Fibroblast of lung (primary cell): ENCODE measurements at places on chromosomes 5 and 9.

GRCh38 chr5:96629774-96630173 is 32.4 kb upstream of the CAST start:
- DNase-seq, result peak; percentile 99

- DNase-seq, result peak; percentile 99
Measured at GRCh38 chr5:172361566-172362238, 78.1 kb upstream of the UBTD2 start.

- peak; percentile 58 for DNase-seq
Measured at GRCh38 chr9:75064307-75065025, 23.5 kb downstream of the NMRK1 start.

GRCh38 chr5:75526070-75526469 is 14.4 kb downstream of the POLK start:
- no peak for DNase-seq

- DNase-seq, result no peak
Measured at GRCh38 chr5:163642904-163643303, 137.5 kb downstream of the MAT2B start.

DNA sequence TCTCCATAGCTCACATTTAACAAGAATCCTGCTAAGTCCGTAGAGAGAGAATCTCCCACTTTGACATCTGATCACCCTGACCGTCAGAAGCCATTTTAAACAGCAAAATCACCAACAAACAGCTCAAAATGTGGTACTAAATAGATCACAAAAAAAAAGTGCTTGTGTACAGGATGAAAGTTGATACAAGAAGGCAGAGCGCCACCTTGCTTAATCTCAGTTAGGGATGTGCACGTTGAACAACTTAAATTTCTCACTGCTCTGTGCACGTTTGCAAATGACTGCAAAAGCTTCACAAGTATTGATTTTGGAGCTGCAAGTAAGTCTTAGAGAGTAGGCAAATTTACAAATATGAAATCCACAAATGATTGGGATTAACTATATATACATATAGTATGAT is 63.1 kb upstream of the NREP start:
- no peak for DNase-seq

- peak; percentile 33 for DNase-seq
Measured at GRCh38 chr9:20989923-20990341, 41.5 kb downstream of the HACD4 start.

- DNase-seq, result peak; percentile 64
Measured at GRCh38 chr5:128252756-128253155, 169.2 kb downstream of the SLC12A2 start.

- peak; percentile 51 for DNase-seq
Measured at GRCh38 chr9:96500696-96501632, 51.0 kb downstream of the HABP4 start.

DNA sequence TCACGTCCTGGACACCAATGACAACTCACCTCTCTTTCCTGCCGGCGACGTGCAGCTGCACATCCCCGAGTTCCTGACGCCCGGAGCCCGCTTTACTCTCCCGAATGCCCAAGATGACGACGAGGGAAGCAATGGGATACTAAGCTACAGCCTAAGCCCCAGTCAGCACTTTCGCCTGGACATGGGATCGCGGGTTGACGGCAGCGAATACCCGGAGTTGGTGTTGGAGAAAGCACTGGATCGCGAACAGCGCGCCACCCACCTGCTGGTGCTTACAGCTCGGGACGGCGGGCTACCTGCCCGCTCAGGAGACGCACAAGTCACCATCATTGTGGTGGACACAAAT is 1.1 kb downstream of the PCDHAC1 start:
- no peak for DNase-seq

DNA sequence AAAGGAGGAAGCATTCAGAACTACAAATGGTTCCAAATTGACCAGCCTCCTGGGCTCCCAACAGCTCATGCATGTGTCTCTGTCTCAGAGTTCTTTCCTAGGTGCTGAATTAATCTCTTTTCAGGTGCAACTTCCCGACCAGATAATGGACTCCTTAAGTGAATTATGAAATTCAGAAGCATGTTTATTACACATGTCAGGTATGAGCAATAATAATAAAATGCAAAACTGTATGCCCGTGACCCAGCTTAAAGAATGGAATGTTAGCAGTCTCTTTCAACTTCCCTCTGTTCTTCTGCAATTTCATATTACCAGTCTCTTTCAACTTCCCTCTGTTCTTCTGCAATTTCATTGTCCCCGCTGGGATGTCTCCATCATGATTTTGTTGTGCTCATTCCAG is 60.4 kb downstream of the FBXL7 start:
- no peak for DNase-seq

DNA sequence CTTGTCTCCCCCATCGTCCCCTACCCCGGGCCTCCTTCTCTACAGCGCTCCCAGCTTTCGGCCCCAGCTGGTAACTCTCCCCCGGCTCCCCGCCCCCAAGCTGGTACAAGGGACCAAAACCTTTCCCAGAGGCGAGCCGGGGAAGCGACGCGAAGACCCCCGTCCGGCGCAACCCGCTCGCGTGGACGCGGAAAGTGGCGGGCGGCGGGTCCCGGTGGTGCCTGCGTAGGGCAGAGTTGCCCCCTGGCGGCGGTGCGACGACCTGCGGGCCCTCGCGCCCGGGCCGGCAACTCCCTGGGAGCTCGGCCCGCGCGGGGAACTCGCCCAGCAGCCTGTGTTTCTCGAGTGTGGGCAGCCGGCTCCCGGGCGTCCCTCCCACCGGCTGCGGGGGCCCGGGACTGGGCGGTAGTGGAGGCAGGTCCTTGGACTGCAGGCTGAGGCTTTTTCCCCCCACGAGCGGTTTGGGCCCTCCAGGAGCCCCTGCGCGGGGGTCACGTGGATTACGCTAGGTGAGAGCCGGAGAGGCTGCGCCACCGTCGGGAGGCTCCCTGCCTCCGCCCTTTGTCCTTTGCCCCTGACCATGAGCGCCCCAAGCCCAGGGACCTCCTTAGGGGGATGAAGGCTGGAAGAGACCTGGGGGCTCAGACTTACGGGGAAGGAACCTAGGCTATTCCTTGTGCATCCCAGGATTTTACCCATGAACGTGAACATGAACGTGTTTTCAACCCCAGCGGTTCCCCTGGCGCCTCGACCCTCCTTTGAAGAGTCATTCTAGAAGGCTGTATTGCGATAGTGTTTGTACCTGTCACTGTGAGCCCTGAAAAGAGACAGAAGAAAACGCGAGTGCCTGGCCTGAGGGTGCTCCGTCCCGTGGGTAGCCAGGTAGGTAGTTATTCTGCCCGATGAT is 2.9 kb upstream of the FOXD1 start:
- DNase-seq, result peak; percentile 62

GRCh38 chr5:11050596-11051304 is 289.7 kb upstream of the DAP start:
- DNase-seq, result no peak

- DNase-seq, result no peak
Measured at GRCh38 chr5:67196537-67197059, at the start of gene CD180. Gene CD180 (minus strand): TSS chr5:67196799. CDS start chr5:67196641, 158 bp downstream.

DNA sequence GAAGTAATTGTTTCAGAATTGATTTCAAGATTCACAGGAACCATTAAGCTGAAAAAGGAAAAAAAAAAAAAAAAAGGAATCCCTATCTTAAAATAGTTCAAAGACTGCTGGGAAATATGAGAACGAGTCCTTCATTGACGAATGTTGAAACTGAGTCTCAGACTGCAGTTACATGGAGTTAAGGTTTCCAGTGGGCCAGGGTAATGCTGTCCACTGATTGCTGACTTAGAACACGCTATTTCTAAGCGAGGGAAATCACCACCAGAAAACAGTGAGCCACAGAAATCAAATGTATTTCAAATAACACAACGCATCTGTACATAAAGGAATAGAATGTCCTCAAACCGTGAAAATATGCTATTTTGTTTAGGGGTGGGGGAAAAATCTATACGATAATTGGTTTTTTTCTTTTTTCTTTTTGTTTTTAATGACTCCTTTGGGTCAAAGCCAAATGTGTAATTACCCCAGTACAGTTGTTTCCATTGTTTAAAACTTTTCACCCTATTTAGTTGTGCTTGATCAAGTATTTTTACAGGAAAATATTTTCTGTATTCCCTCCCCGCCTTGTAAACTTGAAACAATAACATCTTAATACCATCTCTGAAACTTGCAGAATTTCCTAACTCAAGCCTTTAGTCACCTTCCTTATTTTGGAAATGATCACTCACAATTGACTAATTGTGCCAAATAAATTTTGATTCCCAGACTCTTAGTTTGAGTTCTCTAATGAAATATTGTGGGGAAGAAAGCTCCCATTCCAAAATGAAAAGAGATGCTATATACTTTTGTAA is 208.3 kb downstream of the MCTP1 start:
- DNase-seq, result no peak

- DNase-seq, result peak; percentile 10
Measured at GRCh38 chr5:42970636-42971559, 69.2 kb downstream of the ANXA2R start.

GRCh38 chr5:98742396-98743073 is 30.9 kb upstream of the RGMB start:
- DNase-seq, result no peak

- DNase-seq, result no peak
Measured at GRCh38 chr9:110334871-110335270, 2.8 kb downstream of the TXNDC8 start.

DNA sequence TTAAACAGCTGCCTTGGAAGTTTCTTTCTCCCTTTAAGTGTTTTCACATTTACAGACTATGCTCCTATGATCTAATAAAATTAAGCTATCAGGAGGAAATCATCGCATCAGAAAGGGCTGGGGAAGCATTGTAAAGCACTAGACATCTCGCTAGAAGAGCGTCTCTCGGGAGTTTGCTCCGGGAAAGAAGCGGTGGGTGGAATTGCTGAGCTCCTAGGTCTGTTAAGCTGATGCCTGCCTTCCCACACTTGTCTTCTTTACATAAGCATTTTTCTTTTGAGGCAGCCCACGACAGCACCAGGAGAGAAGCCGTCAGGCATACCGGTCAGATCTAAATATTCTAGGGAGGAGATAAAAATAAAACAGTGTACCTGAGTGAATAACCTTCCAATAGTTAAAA is 541.7 kb upstream of the TUSC1 start:
- no peak for DNase-seq

- no peak for DNase-seq
Measured at GRCh38 chr9:16046713-16047112, 493.9 kb downstream of the CCDC171 start.

- DNase-seq, result no peak
Measured at GRCh38 chr9:98069551-98069950, 13.0 kb downstream of the NANS start.

- DNase-seq, result peak; percentile 75
Measured at GRCh38 chr9:100064872-100065581, 33.8 kb downstream of the ERP44 start.

DNA sequence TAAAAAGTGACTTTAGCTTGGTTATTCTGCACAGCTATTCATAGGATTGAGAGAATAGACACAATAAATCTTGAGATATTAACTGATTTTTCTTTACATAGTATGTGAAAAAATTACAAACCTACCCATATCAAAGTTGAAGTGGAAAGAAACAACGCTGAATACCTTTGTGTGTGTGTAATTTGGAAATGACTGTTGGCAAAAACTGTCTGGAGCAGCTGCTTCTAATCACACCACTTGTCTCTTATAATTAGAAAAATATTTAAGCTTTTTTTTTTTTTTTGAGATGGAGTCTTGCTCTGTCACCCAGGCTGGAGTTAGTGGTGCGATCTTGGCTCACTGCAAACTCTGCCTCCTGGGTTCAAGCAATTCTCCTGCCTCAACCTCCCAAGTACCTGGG is 110.8 kb upstream of the POC5 start:
- no peak for DNase-seq

DNA sequence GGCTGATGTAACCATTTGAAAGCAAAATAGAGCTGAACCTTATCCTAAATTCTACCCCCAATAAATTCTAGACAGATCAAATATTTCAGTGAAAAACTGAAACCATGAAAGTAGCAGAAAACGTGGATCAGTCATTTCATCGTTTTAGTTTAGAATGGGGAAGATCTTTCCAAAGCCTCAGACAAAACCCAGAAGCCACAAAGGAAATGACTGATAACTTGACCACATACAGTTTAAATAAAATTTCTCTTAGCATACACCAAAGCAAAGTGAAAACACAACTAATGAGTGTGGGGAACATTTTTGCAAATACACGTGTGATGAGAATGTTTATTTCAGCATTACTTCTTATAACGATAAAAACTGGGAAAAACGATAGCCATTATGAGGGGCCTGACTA is 284.8 kb downstream of the ADGRV1 start:
- DNase-seq, result peak; percentile 27

- DNase-seq, result no peak
Measured at GRCh38 chr5:180289966-180290365, 1.9 kb downstream of the MAPK9 start.

DNA sequence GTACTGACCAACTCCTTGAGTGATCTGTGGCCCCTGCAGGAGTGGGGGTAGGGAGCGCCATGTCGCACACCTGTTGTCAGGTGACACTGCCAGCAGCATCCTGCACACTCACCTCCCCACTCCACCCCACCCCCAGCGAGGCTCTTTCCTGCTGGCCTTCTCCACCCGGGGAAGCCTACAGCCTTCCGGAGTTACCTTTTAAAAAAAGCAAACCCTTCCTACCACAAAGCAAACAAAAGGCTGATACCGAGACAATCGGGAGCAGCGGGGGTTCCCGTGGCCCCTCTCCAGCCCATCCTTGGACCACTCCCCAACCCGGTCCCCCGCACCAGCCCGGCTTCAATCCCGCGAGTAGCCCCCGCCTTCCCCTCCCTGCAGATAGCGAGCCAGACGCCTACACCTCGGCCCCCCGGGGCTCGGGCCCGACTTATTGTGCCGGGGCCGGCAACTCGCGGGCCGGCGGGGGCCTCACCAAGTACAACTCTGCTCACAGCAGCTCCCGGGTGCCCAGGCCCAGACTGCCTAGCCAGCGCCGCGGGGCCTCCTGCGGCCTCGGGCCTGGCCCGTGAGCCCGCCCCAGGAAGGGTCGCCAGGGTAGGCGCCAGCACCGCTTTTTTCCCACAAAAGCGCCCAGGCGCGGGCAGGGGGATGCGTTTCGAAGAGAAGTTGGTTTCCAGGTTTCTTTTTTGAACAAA is 724 bp downstream of the MACROH2A1 start:
- DNase-seq, result peak; percentile 26

DNA sequence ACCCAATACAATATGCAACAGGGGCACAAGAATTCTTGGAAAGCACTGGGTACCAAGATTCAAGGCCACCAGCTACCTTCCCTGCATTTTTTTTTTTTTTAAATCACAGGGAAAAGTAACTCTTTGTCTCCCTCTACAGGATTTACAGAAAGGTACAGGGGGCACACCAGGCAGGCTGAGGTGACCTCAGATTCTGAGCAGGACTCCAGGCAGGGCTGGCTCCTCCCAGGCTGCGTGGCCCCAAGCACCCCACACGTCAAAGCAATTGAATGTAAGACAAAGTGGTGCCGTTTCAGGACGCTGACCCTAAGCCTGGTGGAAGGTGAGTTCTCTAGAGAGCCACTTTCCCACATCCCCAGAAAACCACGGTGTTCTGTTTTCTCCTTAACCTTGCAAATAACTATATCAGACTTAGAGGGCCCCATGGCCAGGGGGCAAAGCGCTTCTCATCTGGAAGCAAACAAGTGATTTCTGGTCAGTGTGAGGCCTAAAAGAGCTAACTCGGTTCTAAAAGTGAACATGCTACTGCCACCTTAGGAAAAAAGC is 222.6 kb downstream of the ROR2 start:
- peak; percentile 61 for DNase-seq

- DNase-seq, result no peak
Measured at GRCh38 chr9:107698779-107699178, 209.2 kb upstream of the KLF4 start.
